ENCODE measurements at places on chromosomes 5 and 9. TPM values are rescaled to one million over a fixed set of nuclear protein-coding genes. Genes with fewer than 3 reads are reported as not detected.

The ABHD17B gene
- 20.6 TPM for total RNA-seq

The ANKRD33B gene
- 7.8 TPM for total RNA-seq

The ACTBL2 gene
- total RNA-seq, result under 0.01 TPM

The ITK gene
- total RNA-seq, result not detected

The SH3RF2 gene
- 1.2 TPM for total RNA-seq

The ECM2 gene
- total RNA-seq, result 6.8 TPM

The DCP2 gene
- total RNA-seq, result 20.5 TPM

The FAM200C gene
- total RNA-seq, result 4.9 TPM

DNA sequence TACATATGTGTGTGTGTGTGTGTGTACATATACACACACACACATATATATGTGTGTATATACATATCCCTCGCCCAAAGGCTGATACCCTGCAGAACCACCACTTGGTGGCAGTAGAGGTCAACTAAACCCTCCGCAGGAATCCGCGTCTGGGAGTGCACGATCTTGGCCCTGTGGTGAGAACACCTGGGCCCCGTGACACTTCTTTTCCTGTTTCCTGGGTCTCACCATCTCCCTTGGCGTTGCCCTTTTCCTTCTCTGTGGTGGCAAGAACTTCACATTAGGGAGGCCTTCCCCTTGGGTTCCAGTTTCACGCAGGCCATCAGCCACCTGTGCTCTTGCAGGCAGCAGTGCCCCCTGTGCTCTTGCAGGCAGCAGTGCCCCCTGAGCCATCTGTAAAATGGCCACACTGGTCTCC lies 8.2 kb downstream of the IL9 start:
- DNase-seq, result peak; percentile 52

- no peak for DNase-seq
Measured at GRCh38 chr5:85052826-85053225, 668.1 kb upstream of the EDIL3 start.

- DNase-seq, result no peak
Measured at GRCh38 chr9:129007766-129008468, 20.2 kb downstream of the SH3GLB2 start.

GRCh38 chr5:16791036-16791705 lies 144.9 kb downstream of the MYO10 start:
- peak; percentile 69 for DNase-seq

DNA sequence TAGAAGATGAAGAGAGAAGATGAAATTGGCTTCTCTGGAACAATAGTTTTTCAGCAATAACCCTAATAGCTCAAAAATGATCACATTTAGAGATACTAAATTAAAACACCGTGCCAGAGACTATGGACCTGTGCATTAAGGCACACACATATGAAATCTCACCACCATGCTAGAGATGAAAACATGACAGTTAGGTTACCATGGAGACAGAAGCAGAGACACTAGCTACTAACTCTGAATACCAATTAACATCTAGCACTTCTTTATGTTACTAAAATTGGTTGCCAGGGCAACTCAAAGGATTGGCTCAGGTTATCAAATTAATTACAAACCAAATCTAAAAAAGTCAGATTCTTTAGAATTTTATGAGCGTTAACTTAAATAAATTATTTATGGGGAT lies 337.7 kb downstream of the PLK2 start:
- DNase-seq, result no peak

DNA sequence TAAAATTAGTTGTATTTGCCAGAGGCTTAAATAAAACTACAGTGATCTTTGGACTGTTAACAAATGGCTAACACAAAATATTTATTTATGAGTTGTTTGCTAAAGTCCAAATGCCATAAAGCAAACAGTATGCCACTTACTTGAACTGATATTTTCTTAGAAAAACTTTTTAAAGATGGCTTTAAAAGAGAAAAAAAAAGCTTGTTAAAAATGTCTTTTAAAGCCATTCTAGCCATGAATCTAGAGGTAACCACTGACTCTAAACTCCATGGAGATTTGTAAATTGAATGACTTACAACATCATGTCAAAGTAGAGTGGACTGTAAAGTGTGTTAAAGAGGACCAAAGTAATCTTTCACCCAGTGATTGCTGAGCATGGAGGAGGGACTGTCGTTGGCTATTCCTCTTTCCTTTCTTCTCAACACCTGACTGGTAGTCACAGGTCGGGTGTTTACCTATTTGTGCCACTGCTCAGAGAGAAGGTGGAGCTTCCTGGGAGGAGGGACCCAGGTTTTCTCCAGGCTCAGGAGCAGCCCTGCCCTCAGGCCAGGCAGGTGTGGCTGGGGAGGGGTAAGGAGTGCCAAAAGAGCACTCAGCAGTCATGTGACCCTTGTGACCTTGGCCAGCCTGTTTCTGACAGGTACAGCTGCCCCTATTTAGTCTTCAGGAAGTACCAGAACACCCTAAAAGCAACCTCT lies 69.1 kb upstream of the TJP2 start:
- no peak for DNase-seq

DNA sequence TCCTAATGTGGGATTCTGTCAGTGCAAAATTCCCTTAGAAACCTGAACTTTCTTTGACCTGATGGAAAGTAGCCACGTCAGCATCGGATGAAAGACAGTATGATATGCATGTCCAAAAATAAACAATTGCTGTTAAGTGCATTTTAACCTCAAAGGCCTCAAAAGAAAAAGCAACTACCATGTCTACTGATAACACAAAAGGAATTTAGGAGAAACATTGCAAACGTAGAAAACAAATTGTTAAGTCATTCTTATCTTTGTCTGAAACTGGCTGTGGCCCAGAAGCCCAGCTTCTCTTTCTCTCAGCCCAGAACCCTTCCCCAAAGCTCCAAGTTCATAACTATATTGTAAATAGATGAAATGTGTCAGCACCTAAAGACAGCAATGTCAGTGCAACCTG lies 11.1 kb upstream of the LHFPL2 start:
- peak; percentile 75 for DNase-seq

DNA sequence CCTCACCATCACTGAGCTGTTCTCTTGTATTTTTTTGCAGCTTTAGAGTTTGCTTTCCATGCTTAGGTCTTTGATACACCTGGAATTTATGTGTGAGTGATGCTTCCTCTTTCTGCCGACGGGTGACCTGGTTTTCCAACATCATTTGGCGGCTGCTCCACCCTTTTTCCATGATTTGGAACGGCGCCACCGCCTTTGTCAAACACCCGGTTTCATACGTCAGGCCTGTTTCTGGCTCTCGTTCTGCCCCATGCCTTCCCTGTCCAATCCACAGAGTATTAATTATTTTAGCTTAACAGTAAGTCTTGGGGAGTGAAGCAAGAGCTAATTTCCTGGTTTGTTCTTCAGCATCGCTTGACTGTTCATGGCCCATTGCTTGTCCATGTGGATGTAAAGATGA lies 30.2 kb downstream of the CACNA1B start:
- DNase-seq, result no peak

- no peak for DNase-seq
Measured at GRCh38 chr5:169426784-169427183, 125.8 kb upstream of the SLIT3 start.

GRCh38 chr5:100496296-100496695 lies 38.9 kb upstream of the FAM174A start:
- DNase-seq, result peak; percentile 59

DNA sequence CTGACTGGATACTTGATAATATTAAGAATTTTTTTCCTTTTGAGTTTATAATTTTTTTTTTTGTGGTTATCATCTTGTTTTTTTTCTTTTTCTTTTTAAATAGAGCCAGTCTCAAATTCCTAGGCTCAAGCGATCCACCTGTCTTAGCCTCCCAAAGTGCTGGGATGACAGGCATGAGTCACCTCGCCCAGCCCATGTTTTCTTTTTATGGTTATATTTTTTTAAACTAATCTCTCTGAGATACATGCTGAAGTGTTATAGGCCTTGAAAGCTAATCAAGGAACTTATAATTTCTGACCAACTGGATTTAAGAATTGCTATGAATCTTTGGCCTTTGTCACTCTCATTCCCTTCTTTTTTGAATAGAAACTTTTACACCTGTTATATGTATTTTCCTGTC lies 6.8 kb upstream of the AMACR start:
- DNase-seq, result no peak

GRCh38 chr5:117246424-117246823 lies 671.8 kb upstream of the SEMA6A start:
- no peak for DNase-seq

GRCh38 chr5:138011991-138012390 lies 20.9 kb downstream of the FAM13B start:
- DNase-seq, result no peak

DNA sequence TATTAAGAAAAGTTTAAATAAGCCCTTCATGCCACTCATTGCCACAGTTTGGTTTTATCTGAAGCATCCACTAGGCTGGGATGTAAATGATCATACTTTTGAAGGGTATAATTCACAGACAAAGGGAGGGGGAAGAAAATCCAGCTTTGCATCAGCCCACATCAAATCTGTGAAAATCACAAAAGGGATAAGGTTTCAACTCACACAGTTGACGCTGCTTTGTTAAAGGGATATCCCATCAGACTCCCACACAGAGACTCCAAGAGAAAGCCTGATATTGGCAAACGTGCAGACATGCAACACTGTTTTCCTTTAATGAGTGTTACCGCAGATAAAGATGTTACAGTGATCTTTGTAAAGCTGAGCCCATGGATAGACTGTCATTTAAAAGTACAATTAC lies 602.9 kb downstream of the TLE1 start:
- DNase-seq, result no peak

DNA sequence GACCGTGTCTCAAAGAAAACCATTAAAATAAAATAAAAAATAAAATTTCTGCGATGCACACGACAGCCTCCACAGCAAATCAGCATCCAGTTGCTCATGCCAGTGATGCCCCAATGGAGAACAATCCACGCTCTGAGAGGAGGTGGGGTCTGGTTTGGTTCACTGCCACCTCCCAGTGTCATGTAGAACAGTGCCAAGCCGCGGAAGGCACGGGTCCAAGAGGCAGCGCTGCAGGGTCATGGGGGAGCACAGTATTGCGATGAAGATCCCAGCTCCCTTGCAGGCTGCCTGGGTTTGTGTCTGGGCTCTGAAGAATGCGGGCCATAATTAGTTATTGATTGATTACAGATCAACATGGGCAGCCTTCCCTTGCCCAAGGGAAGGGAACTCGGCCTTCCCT lies 6.1 kb upstream of the CACFD1 start:
- DNase-seq, result no peak

DNA sequence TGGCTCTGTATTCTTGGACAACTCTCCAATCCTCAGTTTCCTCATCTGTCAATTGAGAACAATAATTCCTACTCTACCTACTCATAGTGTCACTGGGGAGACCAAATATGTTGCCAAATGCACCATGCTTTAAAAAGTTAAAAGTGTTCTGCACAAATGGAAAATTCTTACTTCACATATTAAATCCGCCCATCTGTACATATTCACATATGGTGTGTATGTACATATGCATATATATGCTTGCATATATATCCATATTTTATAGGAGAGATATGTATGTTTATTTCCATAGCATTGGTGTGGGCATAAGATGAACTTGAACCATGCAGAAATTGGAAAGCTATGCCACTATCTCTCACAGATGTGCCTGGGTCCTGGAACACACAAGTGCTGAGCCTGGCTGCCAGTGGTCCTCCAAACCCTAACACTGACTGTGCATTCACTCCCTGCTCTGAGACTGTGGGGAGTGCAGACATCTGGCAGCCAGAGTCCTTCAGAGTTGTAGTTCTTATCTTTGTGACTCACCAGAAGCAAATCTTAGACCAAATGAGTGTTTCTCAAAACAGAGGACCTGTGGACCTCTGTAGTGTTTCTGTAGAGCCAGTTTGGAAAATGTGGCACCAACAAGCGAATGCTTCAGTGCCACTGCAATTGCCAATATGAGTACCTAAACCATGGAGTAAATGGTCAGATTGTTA lies 168.7 kb downstream of the GRIA1 start:
- peak; percentile 77 for DNase-seq

GRCh38 chr5:133527311-133527710 lies 85.0 kb downstream of the FSTL4 start:
- no peak for DNase-seq

- DNase-seq, result no peak
Measured at GRCh38 chr5:179762079-179762780, 29.6 kb downstream of the MAML1 start.

GRCh38 chr9:111633389-111633736 lies 2.2 kb downstream of the DNAJC25 start:
- no peak for DNase-seq

- no peak for DNase-seq
Measured at GRCh38 chr9:89382026-89382986, 64.0 kb downstream of the SECISBP2 start.

- peak; percentile 6 for DNase-seq
Measured at GRCh38 chr5:141914199-141914743, 9.4 kb upstream of the DELE1 start.

DNA sequence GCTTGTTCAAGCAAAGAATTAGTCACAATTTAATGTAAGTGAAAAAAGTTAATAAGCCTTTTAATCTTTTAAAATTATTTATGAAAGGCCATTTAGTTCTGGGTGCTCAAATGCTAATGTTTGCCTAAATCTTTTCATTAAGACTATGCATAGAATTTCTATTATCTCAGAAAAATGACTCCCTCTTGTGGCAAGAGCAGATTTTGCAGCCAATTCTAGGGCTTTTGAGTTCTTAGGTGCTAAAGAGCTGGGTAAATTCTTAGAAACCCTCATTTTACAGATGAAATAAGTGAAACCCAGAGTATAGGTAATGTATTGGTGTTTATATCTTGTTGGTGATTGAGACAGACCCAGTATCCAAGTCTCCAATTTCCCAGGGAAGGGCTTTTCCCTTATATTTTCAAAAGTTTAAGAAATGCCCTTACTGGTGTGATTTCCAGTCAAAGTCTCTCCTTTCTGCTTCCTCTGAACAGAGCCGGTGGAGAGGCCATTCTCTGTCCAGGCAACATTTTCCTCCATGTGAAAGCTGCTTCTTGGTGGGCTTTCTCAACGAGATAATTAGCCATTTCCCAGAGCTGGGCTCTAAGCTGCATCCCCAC lies 24.1 kb upstream of the PCSK5 start:
- peak; percentile 64 for DNase-seq

DNA sequence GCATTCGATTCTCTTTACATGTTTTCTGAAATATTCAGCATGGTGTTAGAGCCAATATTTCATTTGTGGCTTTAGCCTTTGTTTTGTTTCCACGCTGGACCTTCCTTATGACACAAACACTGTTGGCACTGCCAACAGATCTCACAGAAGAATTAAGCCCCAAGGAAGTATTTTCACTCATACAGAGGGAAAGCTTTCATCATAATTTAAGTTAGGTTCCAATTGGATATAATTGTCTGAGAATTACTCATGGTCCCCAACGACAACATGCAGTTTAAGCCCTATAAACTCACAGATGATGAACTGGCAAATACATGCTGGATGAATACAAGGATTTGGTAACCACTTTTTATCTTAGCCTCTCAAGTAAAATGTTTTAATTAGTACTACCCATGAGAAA lies 259.5 kb downstream of the EBF1 start:
- DNase-seq, result no peak

- DNase-seq, result no peak
Measured at GRCh38 chr5:65156933-65157332, 324.8 kb downstream of the ADAMTS6 start.

- no peak for DNase-seq
Measured at GRCh38 chr9:89311346-89312221, 589 bp downstream of the CKS2 start.
